ENCODE measurements at places on chromosomes 12 and 14.

DNA sequence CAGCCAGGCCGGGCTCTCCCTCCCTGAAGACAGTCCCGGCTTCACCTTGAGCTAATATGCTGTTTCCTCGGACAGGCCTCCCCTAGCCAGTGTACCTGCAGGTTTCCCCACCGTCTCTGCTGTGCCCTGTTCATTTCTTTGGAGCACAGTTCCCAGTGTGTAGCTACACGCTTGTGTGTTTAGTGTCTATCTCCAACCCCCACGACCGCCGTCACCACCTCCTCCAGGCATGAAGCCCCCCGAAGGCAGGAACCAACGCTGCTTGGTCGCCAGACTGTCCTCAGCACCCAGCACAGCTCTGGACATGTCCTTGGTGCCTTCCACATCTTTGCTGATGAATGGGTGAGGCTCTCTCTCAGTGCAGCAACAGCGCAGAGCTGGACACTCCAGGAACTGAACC is 26.2 kb upstream of the PLEKHG6 start:
- DNase-seq: no peak

DNA sequence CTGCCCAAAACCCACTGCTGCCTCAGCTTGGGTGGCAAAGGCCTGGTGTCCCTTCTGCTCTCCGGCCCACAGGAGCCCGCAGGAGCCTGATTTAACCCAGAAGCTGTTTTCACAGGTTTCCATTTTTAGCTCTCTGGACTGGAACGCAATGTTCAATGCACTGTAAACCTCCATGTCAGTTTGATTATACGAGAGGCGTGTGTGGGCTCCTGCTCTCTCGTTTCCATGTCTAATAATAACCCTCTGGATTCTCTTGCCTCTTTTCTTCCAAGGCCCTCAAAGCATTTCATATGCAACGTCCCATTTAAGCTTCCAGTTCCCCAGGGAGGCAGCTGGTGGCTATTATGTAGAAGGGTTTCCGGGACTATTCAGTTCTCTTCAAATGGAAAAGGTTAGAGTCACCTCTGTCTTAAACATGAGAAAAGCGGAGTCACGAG is 161.1 kb downstream of the SUDS3 start:
- no peak for DNase-seq

DNA sequence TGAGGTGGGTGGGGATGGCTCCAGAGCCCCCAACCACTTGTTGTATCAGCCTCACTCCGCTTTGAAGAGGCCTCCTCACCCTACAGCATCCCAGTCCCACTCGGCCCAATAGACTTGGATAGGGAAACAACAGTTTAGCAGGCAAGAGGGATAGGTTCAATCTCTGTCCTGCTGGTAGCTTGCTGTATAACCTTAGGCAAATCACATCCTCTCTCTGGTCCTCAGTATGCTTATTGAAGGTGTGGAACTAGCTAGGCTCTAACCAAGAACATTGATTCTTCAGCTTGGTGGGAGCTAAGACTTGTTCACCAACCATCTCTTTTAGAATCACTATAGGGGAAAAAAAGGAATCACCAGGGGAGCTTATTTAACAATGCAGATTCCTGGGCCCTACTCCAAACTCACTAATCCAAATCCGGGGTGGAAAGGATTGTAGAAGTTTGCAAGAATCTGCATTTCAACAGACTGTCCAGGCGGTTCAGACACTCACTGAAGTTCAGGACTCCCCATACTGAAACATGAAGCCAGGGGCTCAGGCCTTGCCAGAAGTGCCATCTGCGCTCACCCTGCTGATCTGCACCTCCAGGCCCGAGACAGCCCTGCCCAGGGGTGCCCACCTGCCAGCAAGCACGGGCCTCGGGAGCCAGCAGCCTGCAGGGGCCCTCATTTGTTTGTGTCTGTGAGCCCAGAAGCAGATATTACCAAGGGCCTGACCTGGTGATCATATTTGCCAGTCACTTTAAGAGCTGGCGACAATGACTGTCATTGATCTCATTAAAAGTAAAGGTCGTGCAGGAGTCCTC is 113.0 kb downstream of the ADCK1 start:
- no peak for DNase-seq

DNA sequence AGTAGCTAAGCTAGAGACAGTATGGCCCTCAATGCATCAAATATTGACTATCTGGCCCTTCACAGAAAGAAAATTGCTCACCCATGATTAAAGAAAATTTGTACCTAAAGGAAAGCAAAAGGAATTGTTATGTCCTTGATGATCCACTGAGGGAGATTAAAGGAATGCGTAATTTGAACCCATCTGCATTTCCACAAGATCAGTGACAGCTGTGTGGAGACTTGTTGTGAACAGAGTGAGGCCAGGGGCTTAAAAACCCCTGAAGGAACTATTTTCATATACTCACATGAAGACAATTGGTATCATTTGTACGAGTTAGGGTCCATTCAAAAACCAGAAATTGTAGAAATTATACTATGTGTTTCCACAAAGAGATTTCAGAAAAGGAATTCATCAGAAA is 1908.1 kb upstream of the SEL1L start:
- no peak for DNase-seq

DNA sequence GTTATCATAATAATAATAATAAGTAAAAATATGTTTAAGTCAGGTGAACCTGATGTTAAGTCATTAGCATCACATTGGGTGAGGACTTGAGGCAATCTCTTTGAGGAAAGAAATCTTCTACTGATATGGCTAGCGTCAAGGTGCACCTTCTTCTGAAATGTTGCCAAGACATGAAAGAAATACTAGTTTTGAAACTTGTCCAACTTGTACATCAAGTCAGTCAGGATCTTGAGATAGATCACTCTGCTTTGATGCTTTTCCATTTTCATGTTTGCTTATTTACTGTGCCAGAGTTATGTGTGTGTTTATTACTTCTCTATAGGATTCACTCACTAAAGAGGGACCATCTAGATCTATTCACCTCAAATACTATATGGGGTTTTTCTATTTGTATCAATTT is 90.0 kb upstream of the USP15 start:
- DNase-seq: no peak

GRCh38 chr14:37711831-37712475 is 116.5 kb downstream of the TTC6 start:
- no peak for DNase-seq

DNA sequence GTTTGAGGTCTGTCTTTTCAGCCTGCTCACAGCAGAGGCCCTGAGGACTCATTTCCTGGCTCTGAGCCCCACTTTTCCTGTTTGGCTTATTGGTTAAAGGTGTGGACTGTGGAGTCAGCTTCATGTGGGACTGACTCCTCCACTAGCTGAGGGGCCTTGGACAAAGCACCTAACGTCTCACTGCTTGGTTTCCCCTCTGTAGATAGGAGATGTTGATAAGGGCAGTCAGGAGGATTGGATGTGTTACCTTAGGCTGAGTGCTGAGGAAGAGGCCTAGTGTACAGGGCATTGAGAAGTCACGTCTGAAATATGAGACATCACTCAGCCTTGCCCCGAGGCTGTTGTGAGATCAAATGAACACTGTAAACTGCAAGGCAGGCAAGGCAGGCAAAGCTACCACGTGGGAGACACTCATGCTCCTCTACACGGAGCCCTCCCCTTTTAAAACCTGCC is 27.1 kb upstream of the TCL1A start:
- DNase-seq: peak; percentile 82

GRCh38 chr14:58189176-58189575 is 10.8 kb upstream of the ACTR10 start:
- DNase-seq: no peak

DNA sequence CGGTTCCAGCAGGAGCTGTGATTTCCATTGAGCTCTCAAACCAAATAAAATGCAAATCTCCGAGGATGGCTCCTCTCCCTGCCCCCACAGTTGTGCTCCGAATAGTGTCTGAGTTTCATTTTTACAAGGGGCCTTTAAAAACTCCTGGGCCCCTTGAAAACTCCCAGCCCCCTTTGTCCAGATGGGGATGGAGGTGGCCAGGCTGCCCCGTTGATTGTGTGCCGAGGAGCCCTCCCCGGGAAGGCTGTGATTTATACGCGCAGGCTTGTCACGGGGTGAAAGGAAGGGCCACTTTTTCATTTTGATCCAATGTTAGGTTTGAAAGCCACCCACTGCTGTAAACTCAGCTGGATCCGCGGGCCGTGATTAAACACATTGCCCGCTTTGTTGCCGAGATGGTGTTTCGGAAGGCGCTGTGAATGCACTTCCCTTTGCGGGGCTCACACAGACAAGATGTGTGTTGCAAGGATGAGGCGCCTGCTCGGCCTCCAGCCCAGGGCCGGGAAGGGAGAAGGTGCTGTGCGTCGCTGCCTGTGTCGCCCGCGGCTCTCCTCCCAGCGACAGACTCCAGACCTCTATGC is 98.8 kb downstream of the TMEM132C start:
- no peak for DNase-seq

- no peak for DNase-seq
These were observed 7.5 kb downstream of the MMP17 start for GRCh38 chr12:131835616-131836171.

Measured in NCI-H1436 treated with DMSO at 0.1 percent for 48 hours (cell line).